GM23248 (cell line): ENCODE measurements at places on chromosomes 1 and 21. TPM values are rescaled to one million over a fixed set of nuclear protein-coding genes. Genes with fewer than 3 reads are reported as not detected.
A peak's percentile ranks its signal among the peaks of the same experiment; 100 is the strongest.

DNA sequence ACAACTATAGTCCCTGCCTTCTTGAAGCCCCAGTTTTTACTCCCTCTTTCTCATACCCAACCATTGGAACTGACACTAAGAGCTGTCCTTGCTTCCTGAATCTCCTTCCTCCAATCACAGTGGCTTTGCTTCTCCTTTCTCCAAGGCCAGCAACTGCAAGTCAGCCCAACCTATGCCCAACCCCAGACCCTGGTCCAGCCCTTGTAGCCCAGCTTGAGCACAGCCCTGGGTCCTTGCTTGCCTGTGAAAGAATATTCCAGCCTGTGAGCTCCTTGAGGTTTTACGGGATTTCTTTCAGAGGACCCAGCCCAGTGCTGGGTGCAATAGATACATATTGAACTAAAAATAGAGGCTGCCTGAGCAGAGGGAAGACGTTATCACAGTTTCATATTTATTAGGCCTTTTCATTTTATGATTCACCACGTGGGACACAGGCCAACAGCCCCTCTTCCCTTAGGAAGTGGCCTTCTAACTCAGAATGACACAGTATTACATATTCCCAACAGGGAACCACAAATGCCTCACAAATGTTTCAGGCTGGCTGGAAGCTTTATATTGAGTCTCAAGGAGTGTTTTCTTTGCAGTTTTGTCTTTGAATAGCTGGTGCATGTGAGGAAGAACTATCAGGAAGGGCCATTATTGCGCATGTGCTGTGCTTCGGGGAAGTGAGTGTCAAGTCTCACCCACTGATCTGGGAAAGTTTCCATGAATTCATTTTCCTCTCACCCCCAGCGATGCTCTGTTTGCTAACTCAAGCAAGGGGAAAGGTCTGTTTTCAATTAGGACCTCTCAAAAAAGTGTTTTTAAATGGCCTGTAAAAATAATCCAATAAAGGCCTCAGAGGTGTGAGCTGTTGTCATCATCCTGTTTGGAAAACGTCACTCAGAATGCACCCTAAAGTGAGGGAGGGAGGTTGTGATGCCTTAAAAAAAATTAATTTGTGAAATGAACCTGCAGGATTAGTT is 92.3 kb upstream of the NFIA start:
- peak; percentile 87 for DNase-seq
- H3K27ac ChIP-seq: peak overlapping the region; percentile 60
- peak overlapping the region; percentile 46 for H3K4me3 ChIP-seq
- H3K27me3 ChIP-seq: no peaks in the 10 kb centered on the region
- H3K4me1 ChIP-seq: peaks cover 21% of the 10 kb centered on the region
- H3K36me3 ChIP-seq: no peaks in the 10 kb centered on the region

- no peak overlapping the region for H3K27ac ChIP-seq
- H3K36me3 ChIP-seq: no peaks in the 10 kb centered on the region
- no peaks in the 10 kb centered on the region for H3K27me3 ChIP-seq
- H3K4me3 ChIP-seq: no peak overlapping the region
Observed at GRCh38 chr21:15018382-15018781, 46.4 kb downstream of the NRIP1 start.

GRCh38 chr1:13543451-13544220 is 29.8 kb upstream of the LRRC38 start:
- H3K27me3 ChIP-seq: no peaks in the 10 kb centered on the region
- H3K36me3 ChIP-seq: no peaks in the 10 kb centered on the region
- H3K4me1 ChIP-seq: no peaks in the 10 kb centered on the region
- no peak overlapping the region for H3K27ac ChIP-seq

GRCh38 chr1:53771648-53772047 is 32.7 kb upstream of the GLIS1 start:
- H3K4me1 ChIP-seq: peaks cover 31% of the 10 kb centered on the region
- H3K36me3 ChIP-seq: no peaks in the 10 kb centered on the region
- no peak overlapping the region for H3K4me3 ChIP-seq
- H3K27ac ChIP-seq: peak overlapping the region; percentile 21; the same call in 1 of the 2 replicates
- no peaks in the 10 kb centered on the region for H3K27me3 ChIP-seq

DNA sequence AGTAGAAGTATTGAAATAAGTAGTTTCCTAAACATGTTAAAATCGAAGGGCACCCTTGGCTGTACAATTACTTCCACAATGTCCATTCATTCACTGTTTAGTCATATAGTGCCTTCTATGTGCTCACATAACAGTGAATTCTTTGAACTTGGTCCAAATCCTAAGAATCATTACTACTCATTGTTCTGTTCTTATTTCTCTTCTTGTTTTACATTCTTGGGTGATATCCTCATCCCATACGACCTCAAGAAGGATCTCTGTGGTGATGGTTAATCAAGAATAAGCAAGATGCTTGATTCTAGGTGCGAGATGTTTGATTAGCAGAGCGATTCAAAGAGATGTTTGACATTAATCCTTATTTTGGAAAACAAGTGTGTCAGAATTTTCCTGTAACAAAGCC is 667.4 kb upstream of the ZP4 start:
- no peaks in the 10 kb centered on the region for H3K36me3 ChIP-seq
- H3K27ac ChIP-seq: no peak overlapping the region
- H3K27me3 ChIP-seq: no peaks in the 10 kb centered on the region
- DNase-seq: peak; percentile 69
- no peak overlapping the region for H3K4me3 ChIP-seq

- peaks cover 28% of the 10 kb centered on the region for H3K4me1 ChIP-seq
- peak overlapping the region; percentile 70 for H3K27ac ChIP-seq
- peak; percentile 99 for DNase-seq
- H3K27me3 ChIP-seq: no peaks in the 10 kb centered on the region
Observed at GRCh38 chr1:200483491-200484143, 73.8 kb upstream of the ZNF281 start.

DNA sequence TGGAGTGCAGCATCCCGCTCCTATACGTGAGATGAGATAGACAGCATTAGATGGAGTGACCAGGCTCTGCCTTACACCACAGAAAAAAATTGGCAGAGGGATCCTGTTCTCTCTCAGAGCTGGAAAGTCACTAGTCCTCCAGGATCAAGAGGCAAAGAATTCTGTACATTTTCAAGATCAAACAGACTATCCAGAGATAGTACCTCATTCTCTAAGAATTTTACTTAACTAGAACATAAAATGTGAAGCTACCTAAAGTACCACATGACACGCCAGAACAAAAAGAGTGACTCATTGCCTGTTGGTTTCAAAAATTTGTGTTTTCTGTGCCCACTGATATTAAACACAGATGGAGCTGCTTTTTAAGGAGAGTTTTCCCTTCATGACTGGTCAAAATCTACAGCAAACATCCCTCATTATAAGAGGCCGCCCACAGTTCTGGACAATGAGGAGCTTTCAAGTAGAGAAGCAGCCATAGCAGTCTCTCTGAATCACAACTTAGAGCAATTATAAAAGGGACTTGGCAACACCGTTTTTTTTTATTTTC is 32.3 kb downstream of the CD160 start:
- H3K27ac ChIP-seq: peak overlapping the region; percentile 76
- peak overlapping the region; percentile 25 for H3K4me3 ChIP-seq
- DNase-seq: peak; percentile 98
- H3K4me1 ChIP-seq: peaks cover 32% of the 10 kb centered on the region
- peaks cover 30% of the 10 kb centered on the region for H3K36me3 ChIP-seq

DNA sequence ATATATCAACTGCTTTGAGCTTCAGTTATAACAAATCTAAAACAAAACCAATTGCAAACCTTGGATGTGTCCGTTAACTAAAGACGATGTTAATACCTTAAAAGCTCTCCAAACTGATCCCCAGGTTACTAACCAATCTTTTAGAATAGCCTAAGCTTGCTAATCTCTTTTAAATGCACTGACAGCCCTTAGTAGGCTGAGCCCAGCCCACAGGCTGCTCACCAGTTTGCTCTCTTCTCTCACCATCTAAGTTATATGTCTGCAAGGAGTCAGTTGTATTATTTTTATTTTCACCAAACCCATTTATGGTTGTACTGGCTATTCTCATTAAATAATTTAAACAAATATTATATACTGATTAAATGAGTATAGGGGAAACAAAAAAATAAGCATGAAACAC is 199.5 kb downstream of the ADGRL2 start:
- no peak for DNase-seq
- no peaks in the 10 kb centered on the region for H3K27me3 ChIP-seq
- no peak overlapping the region for H3K4me3 ChIP-seq
- no peaks in the 10 kb centered on the region for H3K4me1 ChIP-seq
- H3K36me3 ChIP-seq: no peaks in the 10 kb centered on the region

DNA sequence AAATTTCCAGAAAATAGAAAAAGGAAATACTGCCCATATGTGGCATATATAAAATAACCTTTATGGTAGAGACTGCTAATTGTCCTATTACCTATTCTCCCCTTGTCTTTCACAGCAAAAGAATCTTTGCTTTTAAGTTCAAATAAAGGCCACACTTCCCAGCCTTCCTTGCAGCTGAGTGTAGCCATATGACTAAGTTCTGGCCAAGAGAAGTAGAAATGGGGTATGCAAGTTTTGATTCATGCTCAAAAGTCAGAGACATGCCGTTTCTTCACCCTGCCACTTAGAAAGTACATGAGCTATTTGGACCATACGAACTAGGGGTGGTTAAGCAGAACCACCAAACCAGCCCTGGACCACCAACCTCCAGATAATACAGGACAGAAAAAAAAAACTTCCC is 18.3 kb upstream of the S100A2 start:
- H3K4me1 ChIP-seq: peaks cover 11% of the 10 kb centered on the region
- no peaks in the 10 kb centered on the region for H3K27me3 ChIP-seq
- no peaks in the 10 kb centered on the region for H3K36me3 ChIP-seq
- peak; percentile 47 for DNase-seq

DNA sequence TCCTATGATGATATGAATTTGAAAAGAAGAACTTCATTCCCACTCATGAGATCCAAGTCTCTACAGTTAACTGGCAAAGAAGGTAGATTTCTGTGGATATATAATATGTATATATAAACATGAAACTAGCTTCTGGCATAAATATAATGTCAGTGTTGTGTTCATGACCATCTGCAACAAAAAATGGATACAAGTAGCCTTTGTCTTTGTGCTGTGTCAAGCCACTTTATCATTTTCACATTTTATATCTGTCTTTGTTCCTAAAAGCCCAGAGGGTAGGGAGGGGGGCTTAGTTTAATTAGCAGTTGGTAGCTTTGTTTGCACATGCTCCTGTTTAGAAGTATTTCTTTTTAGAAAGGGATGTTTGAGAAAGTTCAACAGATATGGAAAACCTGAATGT is 56.2 kb upstream of the FASLG start:
- no peaks in the 10 kb centered on the region for H3K27me3 ChIP-seq
- peaks cover 6% of the 10 kb centered on the region; the same call in 1 of the 2 replicates for H3K4me1 ChIP-seq
- H3K36me3 ChIP-seq: peaks cover 36% of the 10 kb centered on the region
- no peak overlapping the region for H3K4me3 ChIP-seq

GRCh38 chr21:34702341-34703170 is 33.8 kb downstream of the CLIC6 start:
- H3K27me3 ChIP-seq: no peaks in the 10 kb centered on the region
- peak; percentile 99 for DNase-seq
- no peaks in the 10 kb centered on the region for H3K36me3 ChIP-seq
- peak overlapping the region; percentile 50 for H3K4me3 ChIP-seq
- peaks cover 39% of the 10 kb centered on the region for H3K4me1 ChIP-seq
- peak overlapping the region; percentile 98 for H3K27ac ChIP-seq

DNA sequence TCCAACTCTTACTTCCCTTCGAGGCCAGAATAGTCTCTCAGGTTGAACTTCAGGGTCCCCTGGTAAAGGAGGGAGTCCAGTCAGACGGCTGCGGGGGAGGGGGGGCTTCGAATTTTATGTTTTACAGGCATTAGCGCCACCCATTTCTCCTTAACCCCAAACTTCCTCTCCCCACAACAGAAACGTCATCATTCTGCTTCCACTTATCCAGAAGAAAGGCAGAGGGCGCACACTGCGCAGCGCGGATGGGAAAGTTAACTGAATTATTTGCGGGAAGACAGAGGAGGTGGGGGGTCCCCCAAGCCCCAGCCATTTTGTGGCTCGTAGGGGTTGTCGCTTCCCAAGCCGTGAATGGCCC is 529 bp upstream of the PRMT2 start:
- H3K4me1 ChIP-seq: peaks cover 42% of the 10 kb centered on the region
- peak overlapping the region; percentile 99 for H3K4me3 ChIP-seq
- H3K27ac ChIP-seq: peak overlapping the region; percentile 98
- DNase-seq: peak; percentile 92
- H3K36me3 ChIP-seq: no peaks in the 10 kb centered on the region
- no peaks in the 10 kb centered on the region for H3K27me3 ChIP-seq

GRCh38 chr1:147238925-147239820 is 3.3 kb upstream of the CHD1L start:
- no peaks in the 10 kb centered on the region for H3K27me3 ChIP-seq
- no peak overlapping the region for H3K4me3 ChIP-seq
- peaks cover 4% of the 10 kb centered on the region for H3K4me1 ChIP-seq
- no peaks in the 10 kb centered on the region for H3K36me3 ChIP-seq

- H3K27me3 ChIP-seq: no peaks in the 10 kb centered on the region
- H3K4me3 ChIP-seq: no peak overlapping the region
- DNase-seq: no peak
- H3K4me1 ChIP-seq: no peaks in the 10 kb centered on the region
- no peak overlapping the region for H3K27ac ChIP-seq
- no peaks in the 10 kb centered on the region for H3K36me3 ChIP-seq
Observed at GRCh38 chr1:245622332-245623014, 467.7 kb downstream of the KIF26B start.

GRCh38 chr1:160858097-160858496 is 4.6 kb downstream of the CD244 start:
- H3K4me3 ChIP-seq: no peak overlapping the region
- no peak overlapping the region for H3K27ac ChIP-seq
- H3K4me1 ChIP-seq: no peaks in the 10 kb centered on the region
- no peaks in the 10 kb centered on the region for H3K36me3 ChIP-seq
- DNase-seq: no peak

DNA sequence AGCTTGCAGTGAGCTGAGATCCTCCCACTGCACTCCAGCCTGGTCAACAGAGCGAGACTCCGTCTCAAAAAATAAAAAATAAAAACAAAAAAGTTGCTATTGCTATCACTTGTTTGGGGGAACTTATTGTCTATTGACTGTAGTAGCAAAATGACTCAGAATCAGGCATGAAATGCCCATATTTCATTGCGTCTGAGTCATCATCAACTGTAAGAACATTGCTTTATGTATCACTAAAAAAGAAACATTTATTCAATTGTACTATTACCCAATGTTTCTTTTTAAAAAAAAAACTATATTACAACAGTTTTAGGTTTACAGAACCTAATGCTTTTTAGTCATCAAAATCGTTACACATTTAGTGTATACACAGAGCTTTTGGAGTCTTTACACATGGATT is 91.0 kb upstream of the FMN2 start:
- DNase-seq: peak; percentile 79
- H3K36me3 ChIP-seq: no peaks in the 10 kb centered on the region
- H3K27me3 ChIP-seq: peaks cover 38% of the 10 kb centered on the region

DNA sequence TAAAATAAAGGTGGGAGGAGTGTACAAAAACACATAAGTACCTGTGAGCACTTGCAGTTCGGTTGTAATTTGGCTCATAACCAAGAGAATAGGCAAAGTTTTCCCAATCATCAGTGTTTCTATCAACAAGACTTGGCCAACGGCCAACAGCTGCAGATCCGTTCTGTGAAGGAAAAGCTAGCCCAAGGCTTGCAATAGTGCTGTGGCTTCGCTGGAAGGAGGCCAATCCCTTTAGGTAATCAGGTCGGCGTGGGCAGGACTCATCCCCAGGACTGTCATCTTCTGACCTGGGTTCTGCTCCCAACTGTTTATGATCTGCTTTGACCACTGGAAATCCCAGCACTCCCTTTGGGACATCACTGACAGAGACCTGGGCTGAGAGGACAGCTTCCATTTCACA is 107.8 kb downstream of the LYST start:
- H3K27me3 ChIP-seq: no peaks in the 10 kb centered on the region
- H3K4me3 ChIP-seq: no peak overlapping the region
- no peak for DNase-seq
- peaks cover 14% of the 10 kb centered on the region; the same call in 1 of the 2 replicates for H3K36me3 ChIP-seq
- no peak overlapping the region for H3K27ac ChIP-seq

The ZBTB18 gene
- 9.2 and 10.0 TPM in 2 replicates for total RNA-seq

The NUAK2 gene
- total RNA-seq: 3.0 and 4.4 TPM in 2 replicates

The GBP1 gene
- total RNA-seq: 25.2 and 42.5 TPM in 2 replicates

The ZBTB8A gene
- total RNA-seq: 5.3 and 5.6 TPM in 2 replicates

The PADI2 gene
- 0.13 and 0.22 TPM in 2 replicates for total RNA-seq

The ITSN1 gene
- 35.5 and 43.4 TPM in 2 replicates for total RNA-seq

The ZBED6 gene
- total RNA-seq: 14.3 and 28.7 TPM in 2 replicates

The PCSK9 gene
- 0.11 and 0.25 TPM in 2 replicates for total RNA-seq

The RNF207 gene
- total RNA-seq: 30.3 and 32.8 TPM in 2 replicates
